HFFc6 (cell line): ENCODE measurements at places on chromosomes 4 and X. TPM values are rescaled to one million over a fixed set of nuclear protein-coding genes. Genes with fewer than 3 reads are reported as not detected.

GRCh38 chr4:139630991-139631390, 34.6 kb upstream of the MGST2 start:
- no peak for DNase-seq

DNA sequence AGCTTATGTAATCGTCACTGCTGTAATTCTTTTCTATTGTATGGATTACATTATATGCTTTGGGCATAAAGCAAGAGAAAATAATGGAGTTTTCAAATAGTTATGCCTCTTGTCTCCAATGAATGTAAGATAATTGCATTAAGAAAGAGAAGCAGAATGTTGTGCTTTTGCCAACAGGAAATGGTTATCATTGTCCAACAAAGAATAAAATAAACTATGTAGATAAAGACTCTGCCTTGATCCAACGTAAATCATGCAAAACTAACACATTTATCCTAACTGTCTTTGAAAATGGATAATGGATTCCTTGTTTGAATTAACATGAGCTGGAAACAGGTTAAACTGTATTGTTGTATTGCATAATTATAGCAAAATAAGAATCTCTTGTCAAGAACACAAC, 1709.0 kb downstream of the PCDH7 start:
- no peak for DNase-seq

- peak; percentile 66 for DNase-seq
Observed at GRCh38 chr4:157992038-157992705, 180.7 kb downstream of the GASK1B start.

DNA sequence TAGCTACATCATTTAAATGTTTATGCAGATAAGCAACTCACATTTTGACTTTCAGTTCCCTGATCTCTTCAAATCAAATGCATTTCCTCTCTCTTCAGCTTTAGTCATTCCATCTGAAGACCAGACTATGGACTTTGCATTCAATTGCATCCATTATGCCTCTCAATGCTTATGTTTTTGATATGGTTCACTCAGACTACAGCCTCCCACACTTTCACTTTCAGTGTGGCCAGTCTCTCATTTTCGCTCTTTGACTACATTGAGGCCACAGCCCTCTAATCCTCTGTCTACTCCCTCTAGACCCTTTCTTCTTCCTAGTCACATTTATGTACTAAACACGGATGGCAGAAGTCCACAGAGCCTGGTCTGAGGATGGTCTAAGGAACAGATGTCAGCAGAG, 24.5 kb upstream of the VEGFC start:
- no peak for DNase-seq

- no peak for DNase-seq
Observed at GRCh38 chrX:129768586-129769466, 10.9 kb upstream of the SASH3 start.

DNA sequence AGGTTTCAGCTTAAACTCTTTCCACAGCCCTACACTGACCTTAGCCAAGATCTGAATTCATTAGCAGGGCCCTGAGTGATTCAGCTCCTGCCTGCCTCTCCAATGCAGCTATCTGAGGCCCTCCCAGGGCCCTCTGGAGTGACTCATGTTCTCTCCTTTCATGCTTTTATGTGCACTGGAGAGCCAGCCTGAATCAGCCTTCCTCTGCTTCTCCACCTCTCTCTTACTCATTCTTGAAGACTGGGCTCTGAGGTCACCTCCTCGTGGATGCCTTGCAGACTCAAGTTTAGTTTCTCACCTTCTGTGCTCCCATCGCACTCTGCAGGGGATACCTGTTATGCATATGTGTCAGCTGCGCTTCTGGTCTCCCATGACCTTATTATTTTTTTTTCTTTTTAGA, 3.1 kb upstream of the OCIAD2 start:
- DNase-seq: peak; percentile 98

Gene CXCL5
- 0.07 to 0.16 TPM (median 0.15 TPM) in 3 replicates for total RNA-seq

DNA sequence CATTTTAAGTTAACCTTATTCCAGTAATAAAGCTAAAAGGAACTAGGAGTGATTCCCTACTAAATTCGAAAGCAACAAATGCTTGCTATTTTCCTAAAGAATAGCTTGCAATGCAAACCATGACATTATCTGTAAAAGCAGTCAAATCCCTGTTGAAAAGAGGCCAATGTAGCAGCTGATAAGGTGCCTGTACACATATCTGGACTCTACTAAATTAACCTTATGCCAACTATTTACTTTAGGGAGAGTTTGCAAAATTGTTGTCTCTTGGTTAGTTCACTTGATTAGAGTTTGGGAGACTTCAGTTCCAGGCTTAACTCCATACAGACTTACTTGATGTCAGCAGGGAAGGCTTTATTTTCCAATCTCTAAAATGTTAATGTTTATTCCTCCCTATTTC, 6.0 kb downstream of the IL13RA2 start:
- no peak for DNase-seq

DNA sequence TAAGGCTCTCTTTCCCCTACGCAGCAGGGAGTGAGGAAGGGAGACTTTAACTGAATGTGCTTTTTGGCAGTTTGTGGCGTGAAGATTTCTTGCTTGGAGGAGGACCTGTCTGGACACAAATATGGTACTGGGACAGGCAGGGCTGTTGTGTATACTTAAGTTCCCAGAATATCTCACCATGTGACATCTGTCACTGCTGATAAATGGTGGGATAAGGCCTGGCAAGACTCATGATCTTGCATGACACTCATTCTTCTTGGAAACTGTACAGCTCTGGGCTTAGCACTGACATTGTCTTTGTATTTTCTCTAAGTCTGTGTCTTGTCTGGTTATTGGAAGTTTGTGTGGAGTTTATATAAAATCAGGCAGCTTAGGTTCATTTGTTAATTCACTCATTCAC, 93.1 kb downstream of the STK32B start:
- DNase-seq: no peak
